ENCODE measurements at places on chromosomes 2 and 18.

DNA sequence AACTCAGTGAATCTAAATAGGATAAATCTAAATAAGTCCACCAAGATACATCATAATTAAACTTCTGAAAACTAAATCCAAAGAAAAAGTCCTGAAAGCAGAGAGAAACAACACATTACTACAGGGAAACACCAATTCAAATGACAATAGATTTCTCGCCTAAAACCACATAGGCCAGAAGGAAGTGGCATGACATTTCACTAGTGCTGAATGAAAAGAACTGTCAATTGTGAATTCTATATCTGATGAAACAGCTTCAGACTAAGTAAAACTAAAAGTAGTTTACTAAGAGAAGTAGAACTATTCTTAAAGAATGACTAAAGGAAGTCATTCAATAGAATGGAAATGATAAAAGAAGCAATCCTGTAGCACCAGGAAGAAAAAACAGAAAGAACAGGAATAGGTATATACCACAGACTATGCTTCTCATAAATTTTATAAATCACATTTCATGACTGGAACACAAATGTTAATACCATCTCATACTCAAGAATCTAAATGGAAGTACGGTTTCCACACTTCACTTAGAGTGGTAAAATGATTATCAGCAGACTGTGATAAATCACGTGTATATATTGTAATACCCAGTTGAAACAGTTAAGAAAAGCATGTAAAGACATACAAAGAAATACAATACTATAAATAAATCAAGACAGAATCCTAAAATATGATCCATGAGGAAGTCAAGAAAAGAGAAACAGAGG lies 46.4 kb downstream of the ASXL2 start:
- DNase-seq: no peak

GRCh38 chr18:59057969-59058368 lies 81.7 kb upstream of the SEC11C start:
- peak; percentile 72 for DNase-seq

- DNase-seq: no peak
Observed at GRCh38 chr2:234569776-234570430, 73.0 kb upstream of the ARL4C start.

DNA sequence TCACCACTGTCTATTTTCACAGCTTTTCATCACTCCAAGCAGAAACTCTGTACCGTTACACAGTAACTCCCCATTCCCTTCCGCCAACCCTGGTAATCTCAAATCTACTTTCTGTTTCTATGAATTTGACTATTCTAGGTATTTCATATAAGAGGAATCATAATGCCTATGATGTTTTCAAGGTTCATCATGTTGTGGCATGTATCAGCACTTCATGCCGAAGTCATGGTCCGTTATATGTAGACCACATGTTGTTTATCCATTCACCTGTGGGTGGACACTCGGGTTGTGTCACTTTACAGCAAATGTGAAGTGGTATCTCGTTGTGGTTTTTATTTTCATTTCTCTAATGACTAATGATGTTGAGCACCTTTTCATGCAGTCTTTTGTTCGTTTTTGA lies 21.6 kb downstream of the CPSF3 start:
- no peak for DNase-seq

- DNase-seq: no peak
Observed at GRCh38 chr2:53744395-53745065, 23.1 kb upstream of the CHAC2 start.

- no peak for DNase-seq
Observed at GRCh38 chr18:32918692-32919250, 145.9 kb upstream of the KLHL14 start.

GRCh38 chr2:151947813-151948165 lies 119.6 kb upstream of the ARL5A start:
- DNase-seq: peak; percentile 6

- peak; percentile 15 for DNase-seq
Observed at GRCh38 chr18:35671966-35672603, 90.5 kb downstream of the GALNT1 start.

DNA sequence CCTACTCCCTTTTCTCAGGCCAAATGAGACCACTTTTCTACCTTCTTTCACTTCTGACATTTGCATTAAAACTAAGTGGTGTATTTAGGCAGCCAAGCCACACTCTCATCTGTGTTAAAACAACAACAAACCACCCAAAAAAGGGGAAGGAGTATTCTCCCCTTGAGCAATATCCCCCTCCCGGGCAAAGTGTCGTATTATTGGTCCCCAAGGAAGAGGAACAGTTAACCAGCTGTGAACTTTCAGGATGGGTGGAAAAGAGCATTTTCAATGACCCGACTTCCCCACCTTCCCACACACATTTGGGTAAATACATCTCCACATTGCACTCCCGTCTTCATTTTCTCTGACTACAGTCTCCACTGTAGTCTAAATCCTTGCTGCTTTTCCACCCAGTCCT lies 44.3 kb downstream of the FEZ2 start:
- DNase-seq: peak; percentile 46

DNA sequence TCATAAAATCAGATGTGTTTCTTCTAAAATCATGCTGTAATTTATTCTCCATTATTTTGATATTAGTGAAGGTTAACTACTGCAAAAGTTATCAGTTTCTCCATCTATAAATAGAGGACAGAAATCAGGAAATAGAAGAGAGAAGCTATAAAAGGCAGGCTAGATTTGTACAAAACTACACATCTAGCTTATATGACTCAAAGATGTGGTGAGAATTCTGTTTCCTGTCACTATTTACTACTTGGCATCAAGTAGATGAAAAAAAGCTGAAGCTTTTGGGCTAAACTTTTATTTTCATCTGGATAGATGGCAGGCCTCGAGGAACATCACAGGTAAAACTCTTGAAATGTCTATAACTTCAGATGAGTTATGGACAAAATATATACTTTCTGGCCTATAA lies 49.8 kb upstream of the NAB1 start:
- DNase-seq: peak; percentile 44

DNA sequence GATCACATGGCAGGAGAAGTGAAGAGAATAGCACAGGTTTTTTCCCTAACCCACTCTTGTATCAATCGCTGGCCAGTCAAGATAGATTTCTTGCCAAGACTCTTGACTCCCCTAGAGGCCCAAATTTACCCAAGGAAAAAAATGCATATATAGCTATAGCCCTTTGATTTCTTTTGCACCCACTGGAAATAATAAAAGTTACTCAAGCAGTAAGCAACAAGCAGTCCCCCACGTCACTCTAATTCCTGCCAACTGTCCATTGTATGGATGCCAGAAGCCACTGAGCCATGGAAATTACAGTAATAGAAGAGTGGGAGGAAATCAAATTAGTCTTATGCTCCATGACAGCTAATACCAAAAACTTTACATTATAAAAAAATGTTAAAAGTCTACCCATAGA lies 125.3 kb upstream of the SLC39A10 start:
- DNase-seq: no peak

DNA sequence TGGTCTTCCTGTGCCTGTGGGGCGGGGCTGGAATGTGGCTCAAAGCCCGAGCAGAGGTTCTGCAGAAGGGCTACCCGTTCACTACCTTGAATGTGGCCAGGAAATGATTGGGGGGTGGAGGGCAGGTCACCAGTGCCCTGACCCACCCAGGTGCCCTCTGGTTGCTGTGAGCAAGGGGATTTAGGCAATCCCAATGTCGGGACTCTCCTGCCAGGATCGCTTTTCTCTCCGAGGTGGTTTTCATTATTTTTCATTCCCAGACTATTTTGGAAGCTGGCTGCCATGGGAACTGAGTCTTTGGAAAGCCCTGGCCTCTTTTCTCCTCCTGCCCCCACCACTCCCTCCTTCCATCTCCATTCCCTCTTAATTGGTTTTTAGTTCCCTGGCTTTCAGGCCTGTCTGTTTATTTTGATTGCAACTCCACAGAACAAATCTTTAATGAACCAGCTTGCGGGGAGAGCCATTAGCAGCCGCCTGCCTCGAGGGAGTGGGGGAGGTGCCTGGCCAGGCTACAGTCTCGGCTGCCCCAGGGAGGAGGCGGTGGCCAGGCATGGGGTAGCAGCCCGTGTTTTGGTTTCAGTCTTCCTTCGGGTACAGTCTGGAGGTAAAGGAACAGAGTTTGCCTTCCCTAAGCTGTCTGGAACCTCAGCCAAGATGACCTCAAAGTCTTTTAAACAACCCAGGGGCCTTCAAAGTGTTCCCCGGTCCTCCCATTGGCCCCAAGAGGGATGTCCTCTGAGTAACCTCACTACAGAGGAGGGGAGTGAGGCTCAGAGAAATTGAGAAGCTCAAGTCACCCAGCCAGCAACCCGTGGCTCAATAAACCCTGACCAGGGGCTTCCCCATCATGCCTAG lies 114.4 kb upstream of the HAAO start:
- DNase-seq: peak; percentile 97

GRCh38 chr2:27407798-27408491 lies 1.4 kb downstream of the PPM1G start:
- peak; percentile 44 for DNase-seq

DNA sequence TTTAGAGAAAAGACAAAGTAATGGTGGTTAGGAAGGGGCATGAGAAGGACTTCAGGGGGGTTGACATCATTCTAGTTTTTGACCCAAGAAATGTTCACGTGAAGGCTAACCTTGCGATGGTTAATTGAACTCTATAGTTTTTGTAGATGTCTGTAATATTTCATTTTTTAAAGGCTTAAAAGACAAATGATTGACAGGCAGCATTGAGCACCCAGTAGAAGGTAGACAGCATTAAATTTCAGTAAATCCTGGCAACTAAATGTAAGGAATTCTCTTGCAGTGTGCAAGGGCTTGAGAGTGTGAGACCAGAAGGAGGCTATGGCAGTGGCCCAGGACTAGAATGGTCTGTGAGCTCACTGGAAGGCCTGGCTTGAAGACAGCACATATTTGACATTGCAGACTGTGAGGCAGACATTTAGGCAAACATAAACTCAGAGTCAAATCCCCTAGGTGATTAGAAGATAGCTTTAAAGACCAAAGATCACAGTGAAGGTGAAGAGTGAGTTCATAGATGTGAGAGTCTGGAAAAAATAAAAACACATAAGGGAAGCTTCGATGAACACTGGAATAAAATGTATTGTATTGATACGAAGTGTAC lies 100.1 kb upstream of the MAP4K4 start:
- DNase-seq: peak; percentile 48
